Activated CD4-positive, alpha-beta memory T cell treated with anti-CD3 and anti-CD28 coated beads, Interleukin-2, amount 10 ng/mL, durations not matched to agents 7 days and 5 days (primary cell): ENCODE measurements at places on chromosomes 12 and 14. TPM values are rescaled to one million over a fixed set of nuclear protein-coding genes. Genes with fewer than 3 reads are reported as not detected.

GRCh38 chr12:132222096-132222807 is 78.0 kb downstream of the NOC4L start:
- no peak overlapping the region for H3K27ac ChIP-seq
- no peak overlapping the region for H3K4me3 ChIP-seq
- DNase-seq = peak; percentile 45
- H3K4me1 ChIP-seq = peaks cover 6% of the 10 kb centered on the region

The CRIP1 gene
- total RNA-seq = 883 TPM

DNA sequence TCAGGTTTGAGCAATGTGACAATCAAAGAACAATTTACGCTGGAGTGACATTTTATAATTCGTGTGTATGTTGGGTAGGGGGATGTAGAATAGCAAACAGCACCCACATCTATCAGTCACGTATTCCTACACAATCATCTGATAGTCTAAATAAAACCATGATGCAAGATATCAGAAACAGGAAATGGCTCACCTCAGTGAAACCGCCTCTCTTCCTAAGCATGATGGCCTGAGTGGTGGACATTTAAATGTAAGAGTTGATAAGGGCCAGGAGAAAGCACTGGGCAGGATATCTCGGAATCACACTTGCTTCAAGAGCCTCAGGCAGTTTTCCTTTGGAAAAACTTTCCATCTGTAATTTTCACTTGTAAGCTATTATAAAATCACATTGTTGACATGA is 128.2 kb downstream of the GRIP1 start:
- no peak overlapping the region for H3K27ac ChIP-seq
- H3K4me3 ChIP-seq = no peak overlapping the region
- no peak for DNase-seq
- no peaks in the 10 kb centered on the region for H3K36me3 ChIP-seq
- H3K27me3 ChIP-seq = no peaks in the 10 kb centered on the region

DNA sequence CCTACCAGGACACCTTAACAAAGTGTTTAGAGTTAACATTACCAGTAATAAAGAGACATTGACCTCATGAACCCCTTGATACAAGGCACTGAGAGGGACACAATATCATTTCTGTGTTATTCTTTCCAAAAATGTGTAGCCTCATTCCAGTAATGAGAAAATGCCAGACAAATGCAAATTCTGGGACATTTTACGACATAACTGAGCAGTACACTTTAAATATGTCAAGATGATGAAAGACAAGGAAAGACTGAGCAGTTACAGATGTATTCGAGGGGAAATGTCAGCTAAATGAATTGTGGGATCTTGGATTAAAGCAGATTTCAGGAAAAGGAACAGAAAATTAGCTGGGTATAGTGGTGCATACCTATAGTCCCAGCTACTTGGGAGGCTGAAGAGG is 255.6 kb downstream of the ERC1 start:
- no peak for DNase-seq
- no peaks in the 10 kb centered on the region for H3K36me3 ChIP-seq
- no peak overlapping the region for H3K27ac ChIP-seq
- H3K4me1 ChIP-seq = no peaks in the 10 kb centered on the region
- no peaks in the 10 kb centered on the region for H3K27me3 ChIP-seq

DNA sequence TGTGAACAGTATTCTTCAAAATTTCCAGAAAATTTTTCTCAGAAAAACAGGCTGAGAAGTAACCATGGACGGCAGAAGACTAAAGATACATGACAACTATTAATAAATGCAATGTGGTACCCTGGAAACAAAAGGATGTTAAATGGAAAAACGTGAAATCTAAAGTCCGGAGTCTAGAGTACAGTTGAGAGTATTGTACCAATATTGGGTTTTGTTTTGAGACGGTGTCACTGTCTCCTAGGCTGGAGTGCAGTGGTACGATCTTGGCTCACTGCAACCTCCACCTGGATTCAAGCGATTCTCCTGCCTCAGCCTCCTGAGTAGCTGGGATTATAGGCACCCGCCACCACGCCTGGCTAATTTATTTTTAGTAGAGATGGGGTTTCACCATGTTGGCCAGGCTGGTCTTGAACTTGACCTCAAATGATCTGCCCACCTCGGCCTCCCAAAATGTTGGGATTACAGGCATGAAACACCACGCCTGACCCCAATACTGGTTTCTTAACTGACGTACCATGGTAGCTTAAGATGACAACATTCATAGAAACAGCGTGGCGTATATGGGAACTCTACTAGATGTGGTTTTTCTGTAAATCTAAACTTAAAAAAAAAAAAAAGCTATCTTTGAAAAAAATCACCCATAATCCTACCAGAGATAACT is 16.8 kb upstream of the TDG start:
- H3K36me3 ChIP-seq = peaks cover 85% of the 10 kb centered on the region
- no peak for DNase-seq
- no peak overlapping the region for H3K4me3 ChIP-seq
